ENCODE measurements at places on chromosomes 6 and 20.

DNA sequence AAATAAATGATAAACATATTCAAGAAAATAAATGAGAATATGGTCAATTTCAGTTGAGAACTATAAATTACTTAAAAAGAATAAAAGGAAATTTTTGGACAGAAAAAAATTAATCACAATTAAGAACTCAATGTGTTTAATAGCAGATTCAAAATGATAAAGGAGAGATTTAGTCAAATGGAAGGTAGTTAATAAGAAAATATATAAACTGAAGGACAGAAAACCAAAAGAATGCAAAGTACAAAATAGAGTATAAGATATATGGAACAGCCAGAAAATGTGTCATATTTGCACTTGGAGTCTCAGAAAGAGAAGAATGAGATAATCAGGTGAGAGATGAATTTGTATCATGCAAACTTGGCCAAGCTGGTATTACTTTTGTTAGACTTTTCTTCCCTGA lies 201.8 kb upstream of the ARID1B start:
- no peak for DNase-seq

DNA sequence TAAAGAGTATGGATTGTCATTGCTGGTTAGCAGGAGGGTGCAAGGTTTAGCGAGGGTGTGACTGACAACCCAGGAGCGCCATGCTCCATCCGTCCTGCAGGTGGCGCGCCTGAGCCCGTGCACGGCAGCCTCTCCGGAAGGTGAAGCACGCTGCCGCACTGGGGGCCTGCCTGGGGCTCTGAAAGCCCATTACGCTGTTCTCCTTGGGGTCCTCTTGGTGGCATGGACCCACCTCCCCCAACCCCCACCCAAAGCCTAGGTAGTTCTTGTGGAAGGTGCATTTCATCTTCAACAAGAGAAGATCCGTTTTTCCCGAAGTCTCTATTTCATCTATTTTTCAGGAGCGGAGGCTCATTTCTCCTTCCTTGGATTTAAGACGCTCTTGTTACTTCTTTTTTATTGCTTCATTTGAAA lies 197.4 kb upstream of the KCNG1 start:
- peak; percentile 34 for DNase-seq

GRCh38 chr6:41670703-41671360 lies 32.6 kb downstream of the MDFI start:
- DNase-seq, result no peak

GRCh38 chr6:68094070-68094469 lies 541.0 kb upstream of the ADGRB3 start:
- DNase-seq, result no peak

GRCh38 chr6:169950558-169950957 lies 199.1 kb downstream of the ERMARD start:
- peak; percentile 4 for DNase-seq

- DNase-seq, result peak; percentile 78
Observed at GRCh38 chr6:58198301-58198700, 880.9 kb downstream of the PRIM2 start.

GRCh38 chr20:37229357-37229756 lies 32.3 kb downstream of the GHRH start:
- DNase-seq, result no peak

GRCh38 chr6:70150521-70150920 lies 152.4 kb downstream of the COL9A1 start:
- no peak for DNase-seq

- DNase-seq, result no peak
Observed at GRCh38 chr20:32819992-32820697, 391 bp downstream of the MAPRE1 start.

- peak; percentile 61 for DNase-seq
Observed at GRCh38 chr6:54935739-54936138, 89.2 kb downstream of the FAM83B start.

GRCh38 chr20:47466213-47466612 lies 35.5 kb upstream of the NCOA3 start:
- DNase-seq, result no peak

DNA sequence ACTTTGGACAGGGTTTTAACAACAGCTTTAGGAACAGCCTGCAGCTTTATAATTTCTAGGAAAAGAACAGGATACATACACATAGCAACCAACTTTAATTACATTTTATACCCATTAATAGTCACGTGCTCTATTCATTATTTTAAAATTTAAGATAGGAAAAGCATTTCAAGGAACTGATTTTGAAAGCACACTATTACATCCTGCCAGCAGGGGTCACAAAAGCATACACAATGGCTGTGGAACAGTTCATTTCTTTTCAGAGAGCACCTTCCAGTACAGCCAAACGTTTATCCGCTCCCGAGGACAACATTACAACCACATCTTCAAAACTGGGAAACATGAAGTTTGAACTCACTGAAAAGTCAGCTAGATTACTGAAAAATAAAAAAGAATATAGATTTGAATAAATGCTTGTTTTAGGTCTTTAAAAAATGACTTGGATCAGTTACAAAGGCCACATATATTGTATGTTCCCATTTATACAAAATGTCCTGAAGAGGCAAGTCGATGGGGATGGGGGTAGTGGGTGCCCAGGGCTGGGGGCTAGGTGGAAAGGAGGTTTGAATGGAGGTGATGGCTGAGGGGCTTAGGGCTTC lies 104.6 kb upstream of the EXOC2 start:
- peak; percentile 50 for DNase-seq

DNA sequence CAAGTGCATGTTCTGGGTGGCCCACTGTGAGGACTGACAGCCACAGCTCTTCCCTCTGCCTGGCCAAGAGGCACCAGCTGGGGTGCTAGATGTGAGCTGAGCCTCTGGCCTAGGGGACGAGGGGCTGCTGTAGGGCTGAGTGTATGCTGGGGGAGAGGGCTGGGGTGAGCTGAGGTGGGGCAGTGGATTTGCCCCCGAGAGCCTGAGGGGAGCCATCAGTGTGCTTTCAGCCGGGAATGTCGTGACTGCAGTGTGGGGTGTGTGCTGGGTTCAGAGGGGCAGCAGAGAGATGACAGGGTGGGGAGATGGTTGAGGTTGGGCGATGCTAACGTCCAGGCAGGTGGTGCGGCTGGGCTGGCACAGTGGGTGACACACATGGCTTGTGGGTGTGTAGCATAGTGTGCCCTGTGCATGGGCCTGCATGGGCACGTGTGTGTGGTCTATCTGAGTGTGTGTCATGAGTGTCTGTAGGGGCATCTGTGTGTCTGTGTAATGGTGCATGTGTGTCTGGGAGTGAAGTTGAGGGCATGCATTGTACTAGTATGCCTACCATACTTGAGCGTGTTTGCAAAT lies 46.0 kb upstream of the BLCAP start:
- DNase-seq, result no peak

DNA sequence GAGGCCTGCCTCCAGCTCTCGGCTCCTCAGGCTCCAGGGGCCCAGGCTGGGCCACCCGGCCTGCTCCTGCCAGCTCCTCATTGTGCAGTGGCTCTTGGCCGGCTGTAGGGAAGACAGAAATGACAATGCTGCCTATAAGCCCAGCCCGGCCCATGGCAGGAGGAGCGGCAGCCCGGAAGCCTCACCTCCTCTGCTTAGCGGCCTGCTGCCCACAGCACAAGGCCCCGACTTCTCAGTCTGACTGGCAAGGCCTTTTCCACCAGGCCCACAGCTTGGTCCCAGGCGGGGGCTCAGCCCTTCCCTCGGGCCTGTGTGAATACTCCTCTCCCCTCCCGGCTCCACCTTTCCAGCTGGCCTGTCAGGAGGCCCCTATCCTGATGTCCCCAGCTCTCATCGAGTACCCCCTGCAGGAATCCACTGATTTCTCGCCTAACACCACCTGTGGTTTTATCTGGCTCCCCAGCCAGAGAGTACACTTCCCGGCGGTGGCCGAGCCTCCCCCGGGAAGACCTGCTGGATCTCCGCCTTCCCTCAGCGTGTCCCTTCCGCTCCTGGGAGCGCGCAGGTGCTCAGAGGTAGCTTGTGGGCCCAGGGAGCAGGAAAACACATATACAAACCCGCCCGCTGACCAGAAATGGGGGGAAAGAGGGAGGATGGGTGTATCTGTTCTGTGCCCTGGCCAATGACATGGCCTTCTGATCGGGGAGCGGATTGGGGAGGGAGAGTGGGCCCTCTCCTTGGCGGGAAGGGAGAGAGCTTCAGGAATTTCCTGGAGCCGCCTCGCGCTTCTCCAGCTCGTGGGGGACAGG lies 963 bp downstream of the DDRGK1 start:
- peak; percentile 45 for DNase-seq

DNA sequence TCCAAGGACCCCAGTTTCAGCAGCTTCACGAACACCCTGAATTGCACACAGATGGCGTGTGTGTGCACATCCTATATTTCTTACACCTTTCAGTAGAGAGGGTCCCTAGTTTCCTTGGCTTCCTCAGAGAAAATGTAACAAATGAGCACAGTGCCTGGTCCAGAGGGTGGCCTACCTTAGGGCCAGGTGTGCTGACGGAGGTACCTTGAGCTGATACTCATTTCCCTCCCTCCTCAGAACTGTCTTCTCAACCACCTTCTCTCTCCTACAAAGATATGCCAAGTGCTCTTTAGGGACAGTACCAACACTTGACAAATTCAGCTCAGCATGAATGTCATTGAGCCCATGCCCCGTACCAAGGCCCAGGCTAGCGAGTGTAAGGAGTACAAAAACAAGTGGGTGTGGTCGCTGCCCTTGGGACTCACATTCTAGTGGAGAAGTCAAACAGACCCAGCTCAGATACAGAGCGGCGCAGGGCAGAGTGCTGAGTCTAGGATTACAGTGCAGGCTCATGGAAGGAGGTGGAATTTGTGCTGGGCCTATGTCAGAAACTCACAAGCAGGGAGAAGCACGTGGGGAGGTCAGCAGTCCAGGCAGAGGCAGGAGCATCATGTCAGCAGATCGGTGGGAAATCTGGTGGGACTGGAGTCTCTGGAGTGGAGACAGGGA lies 9.6 kb upstream of the BPHL start:
- no peak for DNase-seq

GRCh38 chr6:94071835-94072234 lies 652.5 kb upstream of the EPHA7 start:
- no peak for DNase-seq

DNA sequence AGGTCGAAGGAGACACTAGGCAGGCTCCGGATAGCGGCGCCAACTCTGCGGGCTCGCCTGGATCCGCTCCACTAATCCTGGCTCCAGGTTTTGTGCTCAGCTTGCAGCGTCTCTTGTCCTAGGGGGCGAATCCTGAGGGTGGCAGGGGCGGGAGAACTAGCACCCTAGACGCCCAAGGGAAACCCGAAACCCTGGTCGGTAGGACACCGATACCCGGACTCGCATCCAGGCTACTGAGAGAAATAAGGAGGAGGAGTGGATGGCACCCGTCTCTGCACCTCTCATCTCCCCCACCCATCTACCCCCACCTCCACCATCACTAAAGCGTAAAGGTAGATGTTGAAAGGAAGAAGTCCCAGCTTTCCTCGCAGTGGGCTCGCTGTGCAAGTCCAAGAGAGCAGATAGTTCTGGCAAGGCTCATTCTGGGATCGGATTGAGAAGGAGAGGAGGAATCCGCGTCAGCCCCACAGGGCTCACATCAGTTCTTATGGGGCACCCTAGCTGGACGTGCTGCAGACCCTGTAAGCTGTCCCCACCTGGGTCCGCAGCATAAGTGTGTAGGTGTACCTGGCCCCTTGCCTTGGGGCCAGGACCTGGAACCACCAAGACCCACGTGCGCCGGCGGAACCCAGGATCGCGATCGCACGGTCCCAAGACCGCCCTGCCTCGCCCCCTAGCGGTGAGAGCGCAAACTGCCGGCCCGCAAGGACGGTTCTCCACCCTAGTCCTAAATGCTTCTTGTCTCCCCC lies 6.9 kb downstream of the SLC32A1 start:
- DNase-seq, result peak; percentile 53

DNA sequence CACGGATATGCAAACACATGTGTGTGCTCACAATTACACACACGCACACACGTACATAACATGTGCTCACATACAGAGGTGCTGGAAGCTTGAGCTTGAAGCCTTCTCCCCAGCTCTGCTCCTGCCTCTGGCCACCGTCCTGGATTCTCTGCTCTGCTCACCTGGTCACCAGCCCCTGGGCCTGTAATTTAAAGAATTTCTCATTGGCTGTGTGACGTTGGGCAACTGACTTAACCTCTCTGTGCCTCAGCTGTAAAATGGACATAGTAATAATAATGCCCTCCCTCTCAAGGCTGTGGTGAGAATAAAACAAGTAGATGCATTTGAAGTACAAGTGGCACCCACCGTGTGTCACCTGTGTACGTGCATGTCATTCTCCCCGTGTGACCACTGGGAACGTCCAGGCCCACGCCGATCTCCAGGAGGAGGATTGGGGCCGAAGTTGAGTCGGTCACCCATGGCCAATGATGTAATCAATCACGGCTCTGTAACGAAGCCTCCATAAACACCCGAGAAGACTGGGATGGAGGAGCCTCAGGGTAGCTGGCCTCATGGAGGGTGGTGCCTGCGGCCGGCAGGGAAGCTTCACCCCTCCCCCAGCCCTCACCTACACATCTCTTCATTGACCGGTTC lies 160.9 kb upstream of the AFDN start:
- DNase-seq, result no peak

GRCh38 chr6:21918666-21919065 lies 325.1 kb downstream of the SOX4 start:
- DNase-seq, result no peak

GRCh38 chr20:6509374-6509773 lies 258.1 kb upstream of the BMP2 start:
- no peak for DNase-seq

DNA sequence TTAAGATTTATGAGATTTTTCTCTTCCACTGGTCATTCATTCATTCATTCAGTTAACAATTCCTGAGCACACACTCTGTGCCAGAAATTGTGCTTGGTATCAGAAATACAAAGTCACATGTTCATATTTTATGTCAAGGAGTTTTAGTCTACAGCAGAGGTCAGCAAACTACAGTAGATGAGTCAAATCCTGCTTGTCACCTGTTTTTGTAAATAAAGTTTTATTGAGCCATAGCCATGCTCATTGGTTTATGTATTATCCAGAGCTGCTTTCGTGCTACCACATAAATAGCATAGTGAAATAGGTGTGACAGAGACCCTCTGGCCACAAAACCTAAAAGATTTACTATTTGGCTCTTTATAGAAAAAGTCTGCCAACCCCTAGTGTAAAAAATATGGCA lies 46.8 kb downstream of the THEMIS start:
- no peak for DNase-seq

DNA sequence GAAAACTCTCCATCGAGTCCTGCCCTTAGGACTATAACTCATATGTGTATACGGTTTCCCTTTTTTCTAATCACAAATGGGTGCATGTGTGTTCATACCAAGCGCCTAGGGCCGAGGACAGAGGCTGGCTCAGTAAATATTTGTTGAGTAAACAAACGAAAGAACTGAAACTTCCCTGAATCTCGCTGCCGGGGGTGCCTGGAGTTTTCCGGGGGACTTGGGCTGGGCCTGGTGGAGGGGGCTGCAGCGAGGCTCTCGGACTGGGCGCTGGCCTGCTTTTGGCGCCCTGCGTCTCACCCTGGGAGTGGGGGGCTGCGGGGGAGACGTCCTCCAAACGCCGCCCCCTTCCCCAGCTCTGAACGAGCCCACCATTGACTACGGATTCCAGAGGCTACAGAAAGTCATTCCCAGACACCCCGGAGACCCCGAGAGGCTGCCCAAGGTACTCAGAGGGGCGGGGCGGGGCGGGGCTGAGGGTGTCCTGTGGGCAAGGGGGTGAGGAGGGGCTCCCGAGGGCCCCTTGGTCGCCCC lies 49.0 kb downstream of the CPXM1 start:
- DNase-seq, result no peak
